ENCODE measurements at places on chromosomes 16 and 17. TPM values are rescaled to one million over a fixed set of nuclear protein-coding genes. Genes with fewer than 3 reads are reported as not detected.

Gene PLCG2
- 10.4 TPM for total RNA-seq

Gene SPATA32
- total RNA-seq, result not detected

Gene MYH3
- 1.3 TPM for total RNA-seq

Gene TBC1D3K
- not detected for total RNA-seq

Gene PRSS27
- total RNA-seq, result 13.0 TPM

Gene ACBD4
- 16.3 TPM for total RNA-seq

Gene NLRP1
- total RNA-seq, result 138 TPM

Gene TBC1D26
- total RNA-seq, result 2.6 TPM

Gene CCDC40
- 11.3 TPM for total RNA-seq

Gene TNRC6C
- total RNA-seq, result 13.3 TPM

GRCh38 chr16:88624481-88624880 is 13.9 kb upstream of the IL17C start:
- no peak for DNase-seq

- DNase-seq, result no peak
These were observed 9.4 kb downstream of the C17orf100 start for GRCh38 chr17:6660805-6661463.

DNA sequence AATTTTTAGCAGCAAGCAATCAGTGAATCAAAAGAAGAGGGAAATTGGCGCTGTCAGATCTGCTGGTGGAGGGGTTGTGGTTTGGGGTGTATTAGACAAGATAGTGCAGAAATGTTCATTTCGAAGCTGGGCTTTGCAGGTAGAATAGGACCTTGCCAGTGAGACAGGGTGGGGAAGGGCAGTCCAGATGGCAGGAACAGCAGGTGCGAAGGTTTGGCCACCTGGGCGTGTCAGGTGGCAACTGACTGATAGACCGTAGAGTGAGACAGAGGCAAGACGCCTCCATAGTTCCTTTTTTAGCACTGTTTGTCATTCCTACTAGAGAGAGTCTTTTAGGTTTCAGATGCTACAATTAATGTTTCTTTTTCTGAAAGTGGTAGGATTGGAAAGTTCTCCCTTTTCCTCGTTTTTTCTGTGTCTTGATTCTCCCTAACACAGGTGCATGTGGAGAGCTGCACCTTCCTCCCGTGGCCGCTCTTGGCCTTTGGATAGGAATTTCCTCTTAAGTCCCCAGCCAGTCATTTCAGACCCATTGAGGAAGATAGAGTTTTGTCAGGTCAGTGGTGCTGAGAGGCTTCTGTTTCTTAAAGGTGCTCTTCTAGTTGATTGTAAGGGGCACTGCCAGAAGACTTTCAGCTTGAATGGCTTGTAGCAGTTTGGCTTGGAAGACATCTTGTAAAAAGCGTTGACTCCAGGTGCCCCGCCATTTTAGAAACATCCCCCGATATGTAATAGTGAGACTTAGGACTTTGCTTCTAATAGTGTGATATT is 315.6 kb downstream of the SNX29 start:
- DNase-seq, result no peak

- DNase-seq, result no peak
These were observed 53.7 kb downstream of the SF3B3 start for GRCh38 chr16:70577256-70577698.

DNA sequence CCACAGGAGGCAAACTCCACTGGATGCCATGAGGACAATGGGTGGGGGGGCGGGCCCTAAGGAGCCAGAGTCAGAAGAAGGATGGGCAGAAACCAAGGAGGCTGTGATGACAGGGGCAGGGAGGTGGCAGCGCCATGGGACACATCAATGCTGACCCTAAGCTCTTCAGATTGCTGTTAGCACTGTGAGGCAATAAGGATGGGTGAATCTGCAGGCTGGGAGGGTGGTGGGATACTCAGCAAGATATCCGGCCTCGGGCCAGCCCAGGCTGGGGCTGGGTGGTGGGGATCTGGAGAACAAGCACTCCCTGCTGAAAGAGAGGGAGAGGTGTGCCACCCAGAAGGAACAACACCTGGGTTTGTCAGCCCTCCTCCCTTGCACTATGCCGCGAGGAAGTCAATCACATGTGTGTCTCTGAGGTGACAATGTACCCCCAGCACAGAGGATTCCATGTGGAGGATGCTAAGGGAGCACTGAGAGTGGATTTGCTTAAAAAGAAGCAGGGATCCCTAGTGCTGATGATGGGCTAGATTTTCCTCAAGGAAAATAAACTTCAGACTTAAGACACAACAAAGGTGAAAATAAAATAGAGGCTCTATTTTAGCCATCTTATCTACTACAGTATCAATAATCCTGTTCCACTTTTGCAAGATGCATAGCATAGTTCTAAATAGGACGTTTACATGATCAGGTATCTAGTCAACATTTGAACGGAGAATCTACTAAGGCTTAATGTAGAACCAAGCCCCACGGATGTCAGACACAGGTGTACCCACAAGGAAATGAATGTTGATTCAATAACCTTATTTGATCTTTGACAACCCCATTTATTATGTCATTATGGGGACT is 22.6 kb downstream of the SMPD3 start:
- no peak for DNase-seq

- DNase-seq, result no peak
These were observed 117.3 kb upstream of the CACNG5 start for GRCh38 chr17:66717641-66718058.

GRCh38 chr17:8151120-8151640 is 1.0 kb downstream of the PER1 start:
- peak; percentile 96 for DNase-seq

DNA sequence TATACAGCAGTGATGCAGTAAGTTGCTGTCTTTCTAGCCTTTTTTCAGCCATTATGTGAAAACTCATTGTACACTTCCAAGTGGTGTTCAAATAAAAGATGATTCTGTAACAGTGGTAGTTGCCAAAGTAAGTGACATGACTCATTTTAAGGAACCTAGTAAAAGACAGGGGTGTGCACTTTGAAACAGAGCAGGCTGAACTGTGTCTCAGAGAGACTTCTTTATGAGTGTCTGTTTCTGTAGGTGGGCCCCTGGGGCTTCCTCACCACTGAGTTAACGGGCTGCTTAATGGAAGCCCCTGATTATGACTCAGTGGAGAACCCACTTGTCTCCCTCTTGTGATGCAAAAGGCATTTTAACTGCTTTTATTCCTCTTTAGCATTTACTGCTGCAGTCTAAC is 147.3 kb downstream of the PCTP start:
- DNase-seq, result no peak

- DNase-seq, result no peak
These were observed 4.6 kb upstream of the PMP22 start for GRCh38 chr17:15269780-15270089.

GRCh38 chr16:49332589-49333258 is 40.9 kb upstream of the C16orf78 start:
- DNase-seq, result no peak

DNA sequence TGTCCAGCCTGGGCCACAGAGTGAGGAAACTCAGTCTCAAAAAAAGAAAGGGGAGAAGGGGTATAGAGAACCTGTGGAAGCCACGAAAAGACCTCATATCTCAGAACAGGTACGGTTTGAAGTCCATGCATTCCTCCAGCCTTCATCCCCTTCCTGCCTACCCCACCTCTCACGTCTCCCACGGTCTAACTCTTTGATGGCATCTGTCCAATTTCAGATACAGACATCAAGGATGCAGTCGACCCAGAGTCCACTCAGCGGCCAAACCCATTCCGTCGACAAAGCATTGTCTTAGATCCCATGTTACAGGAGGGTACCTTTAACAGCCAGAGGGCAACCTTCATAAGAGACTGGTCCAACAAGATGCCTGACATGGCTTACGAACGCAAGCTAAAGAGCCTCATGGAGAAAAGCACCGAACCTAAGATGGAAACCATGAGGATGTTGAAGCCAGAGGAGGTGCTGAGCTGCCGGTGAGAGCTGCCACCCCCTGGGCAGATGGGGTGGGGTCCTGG is 22.7 kb downstream of the C16orf78 start:
- no peak for DNase-seq

- no peak for DNase-seq
These were observed 579 bp upstream of the CYBA start for GRCh38 chr16:88651276-88651988.

DNA sequence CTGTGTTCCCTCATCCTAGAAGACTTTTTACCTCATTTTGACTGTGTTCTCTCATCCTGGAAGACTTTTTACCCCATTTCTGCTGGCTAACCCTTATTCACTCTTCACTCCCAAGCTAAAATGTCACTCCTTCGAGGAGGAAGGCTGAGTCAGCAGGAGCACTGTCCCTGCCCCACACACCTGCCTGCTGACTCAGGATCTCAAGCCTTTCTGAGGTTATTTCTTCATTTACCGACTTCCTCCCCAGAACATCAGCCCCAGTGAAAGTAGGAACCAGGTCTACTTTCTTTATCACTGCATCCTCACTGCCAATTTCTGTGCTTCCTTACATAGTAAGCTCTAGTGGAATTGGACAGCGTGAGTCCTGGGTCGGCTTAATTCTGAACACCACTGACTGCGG is 220.6 kb downstream of the HS3ST4 start:
- no peak for DNase-seq

DNA sequence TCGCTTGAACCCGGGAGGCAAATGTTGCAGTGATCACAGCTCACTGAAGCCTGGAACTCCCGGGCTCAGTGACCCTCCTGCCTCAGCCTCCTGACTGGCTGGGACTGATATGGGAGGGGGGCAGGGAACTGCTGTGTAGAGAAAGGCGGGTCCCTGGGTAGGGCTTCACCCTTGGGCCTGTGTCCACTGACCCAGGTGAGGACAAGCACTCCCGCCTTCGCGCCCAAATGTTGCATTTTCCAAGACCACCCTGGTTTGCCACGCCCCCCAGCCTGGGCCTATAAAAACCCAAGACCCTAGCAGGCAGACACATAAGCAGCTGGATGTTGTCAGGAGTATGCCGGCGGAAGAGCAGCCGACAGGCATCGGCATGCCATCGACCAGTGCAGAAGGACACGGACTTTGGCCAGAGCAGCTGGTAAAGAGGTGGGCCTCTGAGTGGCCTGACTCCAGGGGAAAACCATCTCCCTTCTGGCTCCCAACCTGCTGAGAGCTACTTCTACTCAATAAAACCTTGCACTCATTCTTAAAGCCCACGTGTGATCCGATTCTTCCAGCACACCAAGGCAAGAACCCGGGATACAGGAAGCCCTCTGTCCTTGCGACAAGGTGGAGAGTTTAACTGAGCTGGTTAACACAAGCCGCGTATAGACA is 19.1 kb downstream of the SMYD4 start:
- no peak for DNase-seq

GRCh38 chr16:24858219-24859041 is 12.7 kb downstream of the SLC5A11 start:
- peak; percentile 75 for DNase-seq

- no peak for DNase-seq
These were observed 78.2 kb upstream of the MON1B start for GRCh38 chr16:77112746-77113145.

GRCh38 chr17:37438141-37438540 is 31.5 kb downstream of the TADA2A start:
- DNase-seq, result no peak

DNA sequence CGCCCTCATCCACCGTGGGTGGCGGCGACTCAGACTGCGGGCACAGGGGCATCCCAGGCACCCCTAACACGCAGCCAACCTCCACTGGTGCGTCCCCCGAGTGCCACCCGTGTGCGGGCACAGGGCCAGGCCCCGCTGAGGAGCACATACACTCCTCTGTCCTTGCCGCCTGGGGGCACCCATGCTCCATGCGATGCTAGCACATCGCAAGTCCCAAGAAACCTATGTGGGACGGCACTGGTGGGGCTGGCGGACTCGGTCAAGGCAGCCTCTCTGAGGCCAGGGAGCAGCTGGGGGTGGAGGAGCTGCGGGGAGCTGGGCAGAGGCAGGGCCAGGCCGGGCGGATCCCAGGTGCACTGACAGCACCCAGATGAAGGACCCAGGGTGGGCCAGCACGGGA is 4.0 kb downstream of the ZNF598 start:
- DNase-seq, result no peak

- DNase-seq, result no peak
These were observed 109.4 kb downstream of the CDYL2 start for GRCh38 chr16:80695020-80695419.

DNA sequence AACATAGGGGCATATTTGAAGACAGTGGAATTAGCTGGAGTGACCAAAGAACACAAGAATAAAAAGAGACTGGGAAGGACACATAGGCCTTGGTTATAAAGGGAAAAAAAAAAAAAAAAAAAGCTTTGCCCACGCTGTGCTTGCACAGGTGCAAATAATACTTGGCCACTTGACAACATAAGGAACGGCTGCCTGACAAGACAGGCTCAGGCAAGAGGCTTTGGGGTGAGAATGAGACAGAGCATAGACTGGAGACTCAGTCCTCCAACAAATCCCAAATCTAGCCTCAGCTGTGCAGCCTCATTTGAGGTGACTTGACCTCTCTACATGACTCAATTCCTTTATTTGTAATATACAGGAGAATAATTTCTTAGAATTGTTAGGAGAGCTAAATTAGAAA is 332.8 kb upstream of the DYNLRB2 start:
- DNase-seq, result no peak

All from cardiac muscle cell (in vitro differentiated cells and primary cell).